ENCODE measurements at places on chromosomes 4 and X. TPM values are rescaled to one million over a fixed set of nuclear protein-coding genes. Genes with fewer than 3 reads are reported as not detected.

- peak; percentile 63 for DNase-seq
Observed at GRCh38 chr4:103786014-103786413, 66.2 kb upstream of the TACR3 start.

- no peak for DNase-seq
Observed at GRCh38 chr4:138671106-138671505, 344.5 kb upstream of the NOCT start.

DNA sequence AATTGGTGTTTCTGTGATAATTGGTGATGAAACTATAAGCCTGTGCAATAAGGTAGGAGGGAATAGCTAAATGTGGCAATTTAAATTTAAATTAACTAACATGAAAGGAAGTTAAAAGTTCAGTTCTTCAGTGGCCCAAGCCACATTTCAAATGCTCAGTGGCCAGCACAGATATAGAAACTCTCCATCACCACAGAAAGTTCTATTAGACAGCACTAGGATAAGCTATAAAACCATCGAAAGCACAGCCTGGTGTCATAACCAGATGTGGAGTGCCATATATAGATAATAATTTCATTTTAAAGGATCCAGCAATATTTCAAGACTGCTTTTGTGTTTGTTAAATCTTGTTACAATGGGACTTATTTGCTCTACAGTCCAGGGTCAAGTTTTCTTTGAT, 119.3 kb upstream of the NR3C2 start:
- DNase-seq = no peak

DNA sequence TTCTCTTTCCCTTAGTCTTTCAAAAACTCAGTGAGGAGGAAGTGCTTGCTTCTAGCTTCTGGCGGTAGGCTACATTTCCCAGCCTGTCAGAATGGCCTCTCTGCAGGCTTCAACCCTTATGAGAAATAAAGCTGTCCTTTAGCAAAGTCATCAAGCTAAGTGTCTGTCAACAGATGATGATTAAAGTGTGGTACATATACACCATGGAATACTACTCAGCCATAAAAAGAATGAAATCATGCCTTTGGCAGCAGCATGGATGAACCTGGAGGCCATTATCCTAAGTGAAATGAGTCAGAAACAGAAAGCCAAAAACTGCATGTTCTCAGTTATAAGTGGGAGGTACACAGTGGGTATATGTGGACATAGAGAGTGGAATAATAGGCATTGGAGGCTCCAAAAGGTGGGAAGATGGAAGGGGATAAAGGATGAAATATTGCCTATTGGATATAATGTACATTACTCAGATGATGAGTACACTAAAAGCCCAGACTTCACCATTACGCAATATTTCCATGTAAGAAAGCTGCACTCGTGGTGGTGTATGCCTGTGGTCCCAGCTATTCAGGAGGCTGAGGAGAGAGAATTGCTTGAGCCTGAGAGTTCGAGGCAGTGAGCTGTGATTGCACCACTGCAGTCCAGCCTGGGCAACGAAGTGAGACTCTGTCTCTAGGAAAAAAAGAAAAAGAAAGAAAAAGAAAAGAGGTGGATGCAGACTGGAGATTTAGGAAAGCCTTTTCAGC, 7.9 kb downstream of the TRIM2 start:
- DNase-seq = no peak

The CXCL13 gene
- total RNA-seq = not detected

- no peak for DNase-seq
Observed at GRCh38 chrX:136870064-136870463, 10.5 kb downstream of the RBMX start.

The SEPSECS gene
- total RNA-seq = 10.0 TPM

DNA sequence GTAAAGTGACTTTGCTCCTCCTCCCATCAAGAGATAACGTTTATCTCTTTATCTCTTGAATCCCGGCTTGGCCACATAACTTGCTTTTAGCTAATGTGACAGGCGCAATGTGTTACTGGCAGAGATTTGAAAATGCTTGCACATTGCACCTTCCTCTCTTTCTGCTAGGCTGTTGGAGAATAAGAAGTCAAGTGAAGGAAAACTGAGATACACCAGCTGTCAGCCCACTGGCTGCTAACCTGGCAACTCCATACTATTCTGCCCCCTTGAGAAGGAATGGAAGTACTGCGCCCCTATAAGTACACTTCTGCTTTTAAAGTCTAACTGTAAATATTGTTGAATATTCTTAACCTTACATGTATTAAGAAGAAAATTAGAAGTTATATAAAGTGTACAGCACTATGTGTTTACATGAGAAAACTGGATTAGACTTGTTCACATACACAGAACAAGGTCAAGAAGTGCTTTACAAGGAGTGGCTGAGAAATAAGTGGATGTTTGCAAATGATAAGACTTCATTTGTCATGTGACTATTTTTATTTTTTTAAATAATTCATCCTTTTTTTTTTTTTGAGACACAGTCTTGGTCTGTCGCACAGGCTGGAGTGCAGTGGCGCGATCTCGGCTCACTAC, 424.5 kb upstream of the CTSO start:
- DNase-seq = peak; percentile 40

- no peak for DNase-seq
Observed at GRCh38 chr4:10371869-10372471, 85.3 kb downstream of the ZNF518B start.

GRCh38 chr4:102094481-102094880, 250.8 kb downstream of the SLC39A8 start:
- DNase-seq = no peak

DNA sequence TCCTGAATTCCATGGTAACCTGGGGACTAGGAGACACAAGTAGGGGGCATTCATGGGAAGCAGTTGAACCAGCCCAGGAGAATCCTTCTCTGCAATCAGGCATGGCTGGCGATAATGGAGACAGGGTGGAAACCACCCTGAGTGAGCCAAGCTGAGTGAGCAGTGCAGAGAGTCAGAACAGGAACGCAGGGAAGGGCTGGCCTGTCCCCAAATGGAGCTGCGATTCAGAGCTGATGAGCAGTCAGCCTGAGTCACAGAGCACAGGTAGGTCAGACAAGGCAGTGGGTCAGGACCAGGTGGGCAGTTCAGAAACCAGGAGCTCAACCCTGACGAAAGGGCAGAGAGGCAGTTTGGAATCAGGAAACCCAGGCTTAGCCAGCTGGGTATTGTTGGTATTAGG, 129.0 kb downstream of the BTC start:
- DNase-seq = no peak

DNA sequence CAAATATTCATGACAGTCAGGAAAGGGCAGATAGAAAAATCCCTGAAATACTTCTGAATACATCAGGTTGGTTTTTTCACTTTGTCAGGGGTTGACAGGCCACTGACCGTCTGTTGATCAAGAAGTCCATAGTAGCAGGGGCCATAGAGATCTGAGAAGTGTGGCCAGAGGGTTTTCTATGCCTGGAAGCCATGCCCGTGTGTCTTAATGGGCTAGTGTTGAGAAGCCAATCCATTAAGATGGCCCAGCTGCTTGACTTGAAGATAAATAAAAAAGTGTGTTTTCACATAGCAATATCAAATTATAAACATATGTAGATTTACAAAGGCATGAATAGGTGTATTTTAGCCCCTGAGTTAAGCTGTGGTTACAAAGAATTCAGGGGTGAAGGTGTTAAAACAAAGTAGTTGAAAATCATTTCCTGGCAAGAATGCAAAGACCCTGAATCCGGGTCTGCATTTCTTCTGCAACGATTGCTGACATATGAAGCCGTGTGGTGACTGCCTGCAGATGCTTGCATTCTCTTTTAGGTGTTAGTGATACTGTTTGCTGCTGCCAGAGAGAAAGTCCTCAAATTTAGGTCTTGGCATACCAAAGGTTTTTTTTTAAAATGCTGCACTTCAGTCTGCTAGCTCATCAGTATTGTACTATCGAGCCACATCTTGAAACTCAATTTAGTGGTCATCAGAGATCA, 9.3 kb upstream of the LIMCH1 start:
- DNase-seq = no peak

DNA sequence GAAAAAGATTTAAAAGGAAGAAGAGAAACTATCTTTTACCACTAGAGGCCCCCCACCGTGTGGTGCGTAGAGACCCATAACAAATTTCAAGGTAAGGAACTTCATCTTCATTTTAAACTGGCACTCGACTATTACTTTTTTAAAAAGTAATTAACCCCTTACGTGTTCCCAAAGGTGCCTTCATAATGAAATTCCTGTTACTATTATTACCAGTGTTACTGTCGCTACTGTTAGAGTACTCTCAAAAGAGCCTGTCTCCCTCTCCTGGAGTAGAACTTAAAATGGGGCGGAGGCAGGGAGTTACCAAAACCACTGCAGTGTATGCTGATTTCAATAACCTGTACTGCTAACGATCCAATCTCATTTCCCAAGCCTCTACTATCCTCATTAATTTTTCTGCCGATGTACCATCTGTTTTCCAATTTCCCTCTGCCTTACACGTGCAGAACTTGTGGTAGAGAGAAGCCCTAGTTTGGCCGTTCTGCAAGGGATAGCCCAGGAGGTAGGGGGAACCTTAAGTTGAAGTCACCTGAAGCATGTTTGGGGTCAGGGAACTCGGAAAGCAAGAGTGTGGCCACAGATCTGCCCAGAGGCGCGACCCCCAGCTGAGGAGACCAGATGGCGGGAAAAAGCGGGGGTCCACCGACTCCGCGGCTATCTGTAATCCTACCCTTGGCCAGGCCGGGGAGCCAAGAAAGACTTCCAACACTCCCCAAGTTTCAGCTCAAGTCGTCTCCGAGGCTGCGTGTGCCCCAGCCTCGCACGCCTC, 720 bp upstream of the STK26 start:
- no peak for DNase-seq

DNA sequence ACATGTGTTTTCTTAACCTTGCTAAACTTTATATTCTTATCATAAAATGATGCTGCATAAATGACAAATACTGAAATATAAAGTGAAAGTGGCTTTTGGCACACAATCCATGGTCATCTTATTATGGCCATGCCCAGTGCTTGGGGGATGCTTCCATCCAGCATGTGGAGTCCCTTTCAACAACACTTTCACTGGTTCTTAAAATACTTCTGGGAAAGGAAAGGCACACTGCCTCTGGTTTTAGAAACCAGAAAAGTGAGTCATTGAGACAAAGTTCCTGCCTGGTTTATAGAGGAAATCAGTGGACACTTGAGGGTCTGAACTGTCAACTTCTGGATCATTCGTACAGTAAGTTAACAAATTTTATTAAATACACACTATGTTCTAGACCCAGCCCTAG, 248.0 kb upstream of the ADAMTS3 start:
- no peak for DNase-seq

GRCh38 chrX:155864655-155865054, 16.5 kb upstream of the VAMP7 start:
- peak; percentile 10 for DNase-seq

The CLNK gene
- not detected for total RNA-seq

GRCh38 chr4:7739077-7739917, 200.4 kb downstream of the AFAP1 start:
- DNase-seq = no peak

GRCh38 chrX:18354369-18355223, at the start of gene SCML2:
Gene SCML2, minus strand, starts transcription at chrX:18354688. Its CDS starts 20,617 bp downstream, at chrX:18334071.
- DNase-seq = peak; percentile 20

DNA sequence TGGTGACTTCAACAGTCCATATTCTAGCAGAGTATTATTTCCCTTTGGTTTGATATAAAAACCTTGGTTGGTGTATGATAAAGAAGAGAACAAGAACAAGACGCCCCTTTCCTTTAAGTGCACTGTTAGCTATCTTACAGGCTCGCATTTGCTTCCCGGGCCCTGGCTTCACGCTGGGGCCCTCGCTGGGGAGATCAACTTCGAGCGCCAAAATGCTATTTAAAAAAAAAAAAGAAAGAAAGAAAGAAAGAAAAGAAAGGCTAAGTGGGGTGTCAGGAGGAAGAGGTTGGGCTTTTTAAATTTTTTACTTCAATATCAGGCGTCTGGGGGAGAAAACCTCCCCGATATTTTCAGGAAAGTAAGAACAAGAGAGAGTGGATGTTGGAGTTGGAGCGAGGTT, 11.7 kb downstream of the ARX start:
- DNase-seq = no peak

The PPA2 gene
- 79.7 TPM for total RNA-seq

DNA sequence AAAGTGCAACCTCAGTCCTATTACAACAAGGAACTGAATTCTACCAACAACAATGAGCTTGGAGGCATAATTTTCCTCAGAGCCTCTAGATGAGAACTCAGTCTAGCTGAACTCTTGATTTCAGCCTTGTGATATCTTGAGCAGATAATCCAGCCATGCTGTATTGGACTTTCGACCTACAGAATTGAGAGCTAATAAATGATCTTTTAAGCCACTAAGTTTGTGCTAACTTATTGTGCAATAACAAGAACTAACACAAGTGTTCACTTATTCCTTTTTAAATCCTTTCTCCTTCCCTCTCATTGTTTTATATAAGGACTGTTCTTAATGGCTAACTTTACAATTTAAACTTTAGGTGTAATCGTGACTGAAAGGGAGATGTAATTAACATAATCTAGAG, 140.7 kb downstream of the MAGEB17 start:
- DNase-seq = no peak

DNA sequence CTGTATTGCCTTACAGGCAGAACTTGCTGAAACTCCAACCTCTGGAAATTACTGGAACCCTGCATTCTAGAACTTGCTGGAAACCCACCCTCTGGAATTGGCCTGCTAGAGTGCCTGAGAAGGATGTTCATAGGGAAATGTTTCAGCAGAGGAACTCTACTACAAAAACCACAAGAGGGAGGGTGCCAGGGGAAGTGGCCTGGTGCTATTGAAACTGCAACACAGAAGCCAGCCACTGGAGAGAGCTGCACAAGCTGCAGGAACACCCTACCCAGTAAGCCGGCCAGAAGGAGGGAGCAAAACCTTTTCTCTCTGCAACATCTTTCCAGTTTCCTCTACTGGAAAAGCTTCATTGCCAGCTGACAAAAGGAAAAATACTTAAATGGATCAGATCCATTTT, 2.5 kb upstream of the BRWD3 start:
- peak; percentile 14 for DNase-seq

The SSX4 gene
- not detected for total RNA-seq

The SMAD1 gene
- total RNA-seq = 23.5 TPM

The PRDM8 gene
- 3.4 TPM for total RNA-seq

- DNase-seq = no peak
Observed at GRCh38 chr4:35105486-35105885, 1138.8 kb downstream of the ARAP2 start.

GRCh38 chr4:48133669-48134068, 381 bp downstream of the TXK start:
- DNase-seq = no peak

DNA sequence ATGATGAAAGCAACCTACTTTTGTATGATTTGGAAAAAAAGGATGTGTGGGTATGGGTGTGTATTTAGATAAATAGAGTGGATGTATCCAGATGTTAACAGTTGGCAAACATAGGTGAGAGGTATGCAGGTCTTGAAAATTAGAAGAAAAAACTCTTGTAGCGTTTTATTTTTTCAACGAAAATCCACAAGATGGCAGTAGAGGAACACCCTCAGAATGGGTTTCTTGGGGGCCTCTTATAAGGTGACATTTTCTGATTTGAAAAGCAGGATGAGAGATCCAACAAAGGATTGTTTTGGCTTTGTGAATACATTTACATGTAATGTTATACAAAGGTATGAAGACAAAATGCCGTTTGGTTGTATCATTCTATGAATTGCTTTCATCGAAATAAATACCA, 68.3 kb downstream of the FMR1NB start:
- peak; percentile 32 for DNase-seq
